ENCODE measurements at places on chromosomes 5 and 9.

GRCh38 chr5:103774721-103775120 is 212.1 kb upstream of the NUDT12 start:
- DNase-seq: no peak

DNA sequence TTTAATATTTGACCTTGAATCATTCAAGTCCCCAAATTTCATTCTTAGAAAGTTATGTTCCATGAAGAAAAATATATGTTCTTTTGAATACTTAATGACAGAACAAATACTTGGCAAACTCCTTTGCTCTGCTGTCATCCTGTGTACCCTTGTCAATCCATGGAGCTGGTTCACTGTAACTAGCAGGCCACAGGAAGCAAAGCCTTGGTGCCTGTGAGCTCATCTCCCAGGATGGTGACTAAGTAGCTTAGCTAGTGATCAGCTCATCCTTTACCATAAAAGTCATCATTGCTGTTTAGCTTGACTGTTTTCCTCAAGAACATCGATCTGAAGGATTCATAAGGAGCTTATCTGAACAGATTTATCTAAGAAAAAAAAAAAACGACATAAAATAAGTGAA is 65.4 kb downstream of the WDR41 start:
- DNase-seq: no peak

- DNase-seq: peak; percentile 38
These were observed 8.7 kb downstream of the PDLIM4 start for GRCh38 chr5:132266031-132266835.

DNA sequence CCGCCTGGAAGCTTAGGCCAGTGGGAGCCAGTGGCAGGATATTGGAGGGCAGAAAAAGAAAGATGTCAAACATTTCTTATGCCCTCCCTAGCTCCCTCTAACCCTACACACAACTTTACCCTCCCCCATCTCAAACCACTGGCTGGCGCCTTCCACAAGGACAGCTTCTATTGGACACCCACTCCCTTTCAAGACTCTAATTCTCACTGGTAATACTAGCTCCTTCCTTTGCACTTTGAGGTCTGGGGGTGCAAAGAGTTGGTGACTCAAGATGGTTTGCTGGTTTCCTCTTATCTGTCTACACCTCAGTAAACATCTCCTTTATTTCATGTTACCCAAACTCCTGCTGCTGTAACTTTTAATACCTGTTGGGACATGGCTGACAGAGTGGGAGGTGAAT is 11.6 kb upstream of the ITGA1 start:
- no peak for DNase-seq

DNA sequence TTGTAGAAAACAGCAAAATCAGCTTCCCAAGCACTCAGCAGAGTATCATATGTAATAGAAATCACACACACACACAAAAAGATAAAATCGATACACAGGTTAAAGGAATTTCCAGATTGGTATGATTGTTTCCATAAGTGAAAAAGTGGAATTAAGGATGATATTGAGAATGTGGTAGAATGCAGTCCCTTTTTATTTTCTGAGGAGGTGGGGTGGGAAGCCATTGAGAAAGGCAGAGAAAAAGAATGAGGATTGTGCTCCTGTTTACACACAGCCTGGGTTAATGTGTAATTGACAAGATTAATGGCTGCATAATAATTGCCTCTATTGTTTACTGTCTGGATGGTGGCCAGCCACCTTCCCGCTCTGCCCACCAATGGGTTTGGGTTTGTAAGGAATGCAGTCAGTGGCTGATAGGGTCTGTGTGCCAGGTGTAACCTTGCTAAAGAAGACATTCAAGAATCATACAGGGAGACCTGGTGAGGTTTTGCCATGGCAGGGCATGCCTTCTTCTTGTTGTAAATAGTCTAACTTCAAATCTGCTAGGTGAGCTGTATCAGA is 177.2 kb upstream of the MAP3K1 start:
- DNase-seq: no peak

DNA sequence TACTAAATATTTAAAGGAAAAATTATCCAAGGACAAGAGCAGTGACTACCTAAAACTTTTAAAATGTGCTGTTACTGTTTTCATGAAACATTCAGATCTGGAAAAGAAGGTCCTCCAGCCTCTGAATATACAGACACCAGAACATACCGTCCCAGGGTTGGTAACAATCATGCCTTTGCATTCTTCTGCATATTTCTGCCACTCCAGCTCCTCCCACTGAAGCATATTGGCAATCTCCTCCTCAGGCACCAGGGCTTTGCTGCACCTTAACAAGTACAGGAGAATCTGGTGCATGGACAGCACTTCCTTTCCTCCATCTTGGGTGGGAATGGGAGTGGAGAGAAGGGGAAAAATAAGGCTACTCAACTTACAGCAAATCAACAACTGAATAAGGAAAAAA is 60.0 kb downstream of the DROSHA start:
- DNase-seq: no peak

DNA sequence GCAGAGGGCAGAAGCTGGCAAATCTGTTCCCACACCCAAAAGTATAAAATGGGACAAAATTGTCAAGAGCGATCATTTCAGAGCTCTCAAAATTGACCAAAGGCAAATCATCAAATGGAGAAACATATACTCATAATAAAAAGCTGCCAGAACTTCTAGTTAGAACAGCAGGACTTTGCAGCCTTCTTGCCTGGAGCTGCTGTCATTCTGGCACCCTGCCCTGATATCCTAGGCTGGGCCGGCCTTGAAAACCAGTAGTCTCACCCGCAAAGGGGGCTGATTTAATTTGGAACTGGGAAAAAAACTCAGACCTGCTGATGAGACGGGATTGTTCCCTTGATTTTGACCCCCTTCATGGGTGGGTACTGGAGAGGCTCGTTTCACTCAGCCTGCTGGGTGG is 18.5 kb downstream of the OR2V1 start:
- no peak for DNase-seq

GRCh38 chr5:124859027-124859426 is 112.6 kb upstream of the ZNF608 start:
- no peak for DNase-seq

- no peak for DNase-seq
These were observed 490.2 kb upstream of the DAP start for GRCh38 chr5:11251247-11251646.

GRCh38 chr5:150469718-150470469 is 20.4 kb upstream of the RPS14 start:
- no peak for DNase-seq

- no peak for DNase-seq
These were observed 24.1 kb upstream of the VLDLR start for GRCh38 chr9:2597483-2597882.

GRCh38 chr5:10800852-10801251 is 39.8 kb upstream of the DAP start:
- DNase-seq: no peak

Data from H1 (cell line).